ENCODE measurements at places on chromosomes 4 and X.

GRCh38 chr4:20944451-20944850 is 244.2 kb downstream of the PACRGL start:
- no peak for DNase-seq

GRCh38 chrX:9088896-9089295 is 55.0 kb upstream of the FAM9B start:
- no peak for DNase-seq

DNA sequence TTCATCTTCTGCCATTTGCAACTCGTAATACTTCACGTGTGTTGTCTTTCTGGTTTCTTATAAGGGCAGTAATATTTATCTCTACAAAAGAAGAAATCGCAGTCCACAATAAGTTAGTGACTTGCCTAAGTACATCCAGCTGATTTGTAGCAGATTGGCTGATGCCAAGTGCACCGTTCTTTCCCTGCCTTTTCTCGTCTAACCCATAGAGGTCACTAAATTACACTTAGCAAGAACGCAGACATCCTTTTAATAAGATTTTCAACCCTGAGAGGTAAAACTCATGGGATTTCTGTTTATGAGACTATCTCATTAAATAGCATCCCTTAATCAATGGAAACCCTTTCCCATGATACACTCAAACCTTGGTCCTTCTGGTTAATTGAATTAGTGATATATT is 408.6 kb upstream of the ACTRT1 start:
- DNase-seq: no peak

DNA sequence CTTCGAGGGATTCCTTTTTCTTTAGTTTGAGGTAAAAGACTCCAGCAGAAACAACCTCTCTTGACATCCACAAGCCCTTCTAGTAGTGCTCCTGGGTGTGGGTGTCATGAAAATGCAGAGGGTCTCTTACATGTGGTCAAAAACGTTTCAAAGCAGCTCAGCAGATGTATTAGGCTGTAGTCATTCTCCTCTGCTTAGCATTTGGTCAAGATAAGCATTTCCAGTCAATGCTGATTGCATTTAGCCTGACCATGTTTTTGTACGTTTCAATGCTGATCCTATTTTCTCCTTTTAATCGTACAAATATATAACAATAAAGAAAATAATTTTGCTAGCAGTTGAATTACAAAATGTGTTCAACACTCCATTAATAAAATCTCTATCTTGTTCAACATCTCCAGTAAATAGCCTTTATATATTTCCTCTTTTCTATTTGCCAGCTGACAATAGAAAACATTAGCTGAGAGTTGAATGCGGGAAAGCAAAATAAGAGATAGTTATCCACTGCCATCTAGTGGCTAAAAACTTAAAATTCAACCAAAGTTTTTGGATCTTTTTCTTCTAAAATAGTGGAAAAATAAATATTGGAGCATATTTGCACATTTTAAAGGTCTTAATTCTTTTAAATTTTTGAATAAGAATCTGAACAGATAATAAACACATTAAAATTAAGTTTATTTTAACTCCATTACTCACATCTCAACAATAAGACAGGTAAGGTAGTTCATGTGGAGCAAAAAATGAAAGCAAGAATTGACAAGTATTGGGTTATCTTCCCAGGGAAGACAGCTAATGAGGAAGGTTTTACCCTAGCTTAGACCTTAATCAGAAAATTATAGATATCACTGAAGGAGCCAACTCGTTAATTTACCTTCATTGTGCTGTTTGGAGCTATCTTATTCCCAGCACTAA is 15.2 kb upstream of the PACRGL start:
- no peak for DNase-seq

- no peak for DNase-seq
Measured at GRCh38 chrX:14420841-14421240, 108.5 kb upstream of the GLRA2 start.

DNA sequence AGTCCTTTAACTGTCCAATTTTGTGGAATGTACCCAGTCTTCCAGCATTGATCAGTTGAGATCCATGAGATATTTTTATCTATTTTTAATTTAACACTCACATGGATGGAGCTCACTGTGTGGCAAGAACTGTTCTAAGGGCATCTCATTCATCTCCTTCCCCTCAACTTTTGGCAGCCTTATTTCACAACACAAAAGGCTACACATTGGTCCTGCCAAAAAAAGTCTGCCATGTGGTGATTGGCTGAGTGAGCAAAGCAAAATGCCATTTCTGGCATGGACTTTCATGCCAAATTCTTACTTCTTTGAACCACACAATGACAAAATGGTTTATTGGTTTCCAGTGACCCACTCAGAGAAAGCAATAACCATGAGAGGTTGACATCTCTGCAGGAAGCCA is 171.6 kb upstream of the MAP3K15 start:
- DNase-seq: no peak

DNA sequence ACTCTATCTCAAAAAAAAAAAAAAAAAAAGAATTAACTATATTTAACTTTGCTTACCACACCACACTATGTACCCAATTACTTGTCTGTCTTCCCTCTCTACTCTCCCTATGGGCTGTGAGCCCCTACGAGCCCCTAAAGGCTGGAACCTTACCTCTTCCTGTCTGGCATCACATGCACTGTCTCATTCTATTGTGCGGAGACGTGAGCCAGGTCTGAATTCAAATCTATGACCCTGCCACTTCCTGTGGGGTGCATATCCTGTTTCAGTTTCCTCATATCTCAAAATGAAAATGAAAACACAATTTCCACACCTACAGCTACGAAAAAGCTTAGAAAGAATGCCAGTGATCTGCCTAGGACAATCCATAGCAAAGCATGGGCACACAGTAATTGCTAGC is 42.9 kb upstream of the HS3ST1 start:
- no peak for DNase-seq

DNA sequence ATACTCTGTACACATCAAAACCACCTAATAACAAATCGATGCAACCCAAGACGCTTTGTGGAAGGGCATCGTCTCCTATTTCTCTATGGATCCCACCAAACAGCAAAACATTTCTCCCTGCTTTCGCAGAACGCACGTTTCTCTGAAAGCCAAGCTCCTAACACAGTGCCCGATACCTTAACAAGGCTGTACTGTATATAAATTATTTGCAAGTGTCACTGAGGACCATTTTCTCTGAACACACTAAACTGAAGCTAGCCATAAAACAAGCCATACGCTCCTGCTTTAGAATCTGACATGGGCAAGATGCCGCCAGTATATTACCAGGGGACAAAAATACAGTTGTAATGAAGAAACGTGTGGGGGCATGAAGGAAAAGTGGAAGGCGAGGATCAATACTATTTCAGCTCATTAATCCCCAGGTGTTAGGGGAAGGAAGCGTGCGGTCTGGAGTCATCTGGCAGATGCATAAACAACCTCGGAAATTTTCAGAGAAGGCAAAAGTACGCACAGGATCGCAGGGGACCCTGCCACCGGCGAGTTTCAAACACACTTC is 703 bp downstream of the KCNIP4 start:
- DNase-seq: no peak

DNA sequence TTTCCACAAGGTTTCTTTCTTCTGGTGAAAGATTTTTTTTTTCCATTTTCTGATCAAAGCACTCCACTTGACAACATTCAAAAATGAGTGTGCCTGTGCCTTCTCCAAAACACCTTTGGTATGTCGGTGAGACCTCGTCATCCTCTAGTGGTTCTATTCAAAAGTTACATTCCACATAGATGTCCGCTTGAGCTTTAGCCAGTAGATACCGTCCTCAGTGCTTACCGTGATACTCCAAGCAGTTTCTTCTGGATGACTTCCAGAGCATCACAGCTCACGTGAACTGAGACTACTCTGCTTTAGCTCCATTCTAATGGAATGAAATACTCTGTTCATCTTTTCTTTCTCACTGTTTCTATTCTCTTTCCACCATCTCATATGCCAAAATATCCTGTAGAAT is 38.2 kb upstream of the VEGFC start:
- DNase-seq: no peak
